ENCODE measurements at places on chromosomes 13 and 19.

- no peak for DNase-seq
These were observed 26.7 kb upstream of the TMEM255B start for GRCh38 chr13:113732176-113732960.

DNA sequence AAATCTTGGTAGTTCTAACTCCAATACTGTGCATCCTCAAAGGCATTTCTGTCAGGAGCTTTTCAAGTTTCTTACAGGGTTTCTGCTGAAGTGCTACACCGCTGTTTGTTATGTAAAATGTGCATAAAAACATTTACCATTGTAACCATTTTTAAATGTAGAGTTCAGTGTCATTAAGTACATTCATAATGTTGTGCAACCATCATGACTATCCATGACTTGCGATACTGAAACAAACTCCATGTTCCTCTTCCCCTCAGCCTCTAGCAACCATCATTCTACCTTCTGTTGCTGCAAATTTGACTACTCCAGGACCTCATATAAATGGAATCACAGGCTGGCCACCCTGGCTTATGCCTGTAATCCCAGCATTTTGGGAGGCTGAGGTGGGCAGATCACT lies 14.4 kb upstream of the SLC25A42 start:
- no peak for DNase-seq

DNA sequence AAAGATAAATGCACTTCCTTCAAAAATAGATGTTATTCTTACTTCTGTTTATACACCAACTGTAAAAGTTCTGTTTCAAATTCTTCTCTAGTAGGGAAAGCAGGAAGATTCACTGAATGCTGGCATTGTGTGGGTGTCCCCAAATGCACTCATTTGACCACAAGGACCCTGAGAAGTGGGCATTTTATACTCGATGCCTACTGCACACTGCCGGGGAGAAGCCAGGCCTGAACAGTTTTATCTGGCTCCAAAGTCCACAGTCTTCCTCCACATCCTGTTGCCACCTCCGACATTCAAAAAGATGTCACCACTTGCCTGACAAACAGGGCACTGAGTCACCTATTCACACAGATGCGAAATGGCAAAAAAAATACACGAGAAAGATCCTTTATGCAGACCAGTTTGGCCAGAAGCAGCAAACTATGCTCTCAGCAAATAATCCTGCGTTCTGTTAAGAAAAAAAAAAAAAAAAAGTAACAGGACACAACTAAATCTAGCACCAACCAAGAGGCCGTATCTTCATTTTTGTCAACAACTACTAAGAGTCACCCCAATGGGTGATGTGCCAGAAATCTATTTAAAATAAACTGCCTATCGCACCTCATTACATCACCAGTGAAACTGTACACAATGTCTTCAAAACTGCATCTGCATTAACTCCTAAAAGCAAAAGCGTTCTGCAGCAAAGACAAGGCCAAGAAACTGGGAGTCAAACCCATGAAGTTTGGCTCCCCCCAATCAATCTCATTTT lies 6.2 kb downstream of the ZC3H4 start:
- no peak for DNase-seq

DNA sequence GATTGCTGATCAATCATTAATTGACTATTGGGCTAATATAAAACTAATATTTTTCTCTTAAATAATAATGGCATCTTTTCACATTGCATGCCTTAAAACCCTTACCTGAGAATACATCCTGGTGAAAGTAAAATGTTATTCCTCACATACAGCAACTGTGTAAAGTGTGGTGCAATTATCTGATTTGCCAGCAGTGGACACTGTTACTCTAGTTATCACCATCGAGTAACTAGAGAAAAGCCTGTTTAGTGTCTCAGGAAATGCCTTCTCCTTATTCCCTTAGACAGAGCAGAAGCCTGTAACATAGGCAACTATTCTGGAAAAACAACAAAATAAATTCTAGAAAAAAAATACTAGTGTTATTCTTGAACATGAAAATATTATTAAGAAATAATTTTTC lies 459.8 kb downstream of the FGF14 start:
- DNase-seq = peak; percentile 62

- no peak for DNase-seq
These were observed at the start of gene CYP2B6 for GRCh38 chr19:40990972-40991381. Gene CYP2B6, plus strand, starts transcription at chr19:40991282. Its CDS starts 24 bp downstream, at chr19:40991306.

DNA sequence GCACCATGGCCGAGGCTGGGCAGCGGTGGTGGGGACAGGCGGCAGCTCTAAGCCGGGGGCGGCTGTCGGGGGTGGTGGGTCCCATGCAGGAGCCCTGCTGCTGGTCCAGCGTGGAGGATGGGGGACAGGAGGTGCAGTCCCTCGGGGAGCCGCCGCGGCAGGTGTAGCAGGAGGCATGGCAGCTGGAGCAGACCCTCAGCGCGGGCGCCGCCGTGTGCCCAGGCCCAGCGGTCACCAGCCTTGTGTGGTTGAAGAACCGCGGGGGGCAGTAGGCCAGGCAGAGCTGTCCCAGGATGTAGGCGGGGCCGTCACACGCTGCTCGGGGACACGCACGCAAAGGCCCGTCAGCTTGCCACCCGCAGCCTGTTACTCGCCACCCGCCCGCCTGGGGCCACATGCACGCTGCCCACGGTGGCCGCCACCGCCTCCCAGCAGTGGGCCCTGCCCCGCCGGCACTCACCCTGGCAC lies 2.9 kb upstream of the C19orf25 start:
- DNase-seq = no peak

DNA sequence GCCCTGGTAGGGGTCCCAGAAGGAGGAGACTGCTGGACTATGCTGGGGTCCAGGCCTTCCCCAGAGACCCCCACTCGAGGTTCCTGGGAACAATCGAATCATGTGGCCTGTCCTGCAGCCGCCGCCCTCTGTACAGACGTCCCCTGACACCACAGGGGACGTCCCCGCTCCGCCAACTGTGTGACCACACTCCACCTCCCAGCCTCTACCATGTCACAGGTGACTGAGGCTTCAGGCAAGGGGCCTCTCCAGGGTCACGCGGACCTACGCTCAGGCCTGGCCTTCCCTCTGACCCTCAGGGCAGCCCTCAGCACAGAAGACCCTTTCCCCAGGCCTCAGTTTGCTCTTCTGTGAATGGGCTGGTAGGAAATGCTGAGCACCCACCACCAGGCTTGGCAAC lies 13.1 kb upstream of the TMEM161A start:
- DNase-seq = no peak

DNA sequence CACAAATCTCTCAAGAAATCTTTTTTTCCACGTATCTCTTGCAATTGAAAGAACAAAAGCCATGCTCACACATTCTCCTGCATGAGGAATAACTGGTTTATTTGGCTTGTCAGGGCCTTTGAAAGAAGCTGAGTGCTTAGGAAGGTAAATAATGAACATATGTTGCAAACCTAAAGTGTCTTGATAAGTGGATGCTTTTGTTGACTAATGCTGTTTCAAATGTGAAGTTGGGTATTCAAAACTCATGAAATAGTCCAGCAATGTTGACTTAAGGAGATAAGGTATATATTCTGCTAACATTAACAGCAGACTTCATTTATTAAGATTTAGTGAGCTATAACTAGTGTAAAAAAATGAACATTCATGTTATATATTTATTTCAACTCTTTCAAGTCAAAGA lies 1792.7 kb upstream of the MIR17HG start:
- DNase-seq = no peak

DNA sequence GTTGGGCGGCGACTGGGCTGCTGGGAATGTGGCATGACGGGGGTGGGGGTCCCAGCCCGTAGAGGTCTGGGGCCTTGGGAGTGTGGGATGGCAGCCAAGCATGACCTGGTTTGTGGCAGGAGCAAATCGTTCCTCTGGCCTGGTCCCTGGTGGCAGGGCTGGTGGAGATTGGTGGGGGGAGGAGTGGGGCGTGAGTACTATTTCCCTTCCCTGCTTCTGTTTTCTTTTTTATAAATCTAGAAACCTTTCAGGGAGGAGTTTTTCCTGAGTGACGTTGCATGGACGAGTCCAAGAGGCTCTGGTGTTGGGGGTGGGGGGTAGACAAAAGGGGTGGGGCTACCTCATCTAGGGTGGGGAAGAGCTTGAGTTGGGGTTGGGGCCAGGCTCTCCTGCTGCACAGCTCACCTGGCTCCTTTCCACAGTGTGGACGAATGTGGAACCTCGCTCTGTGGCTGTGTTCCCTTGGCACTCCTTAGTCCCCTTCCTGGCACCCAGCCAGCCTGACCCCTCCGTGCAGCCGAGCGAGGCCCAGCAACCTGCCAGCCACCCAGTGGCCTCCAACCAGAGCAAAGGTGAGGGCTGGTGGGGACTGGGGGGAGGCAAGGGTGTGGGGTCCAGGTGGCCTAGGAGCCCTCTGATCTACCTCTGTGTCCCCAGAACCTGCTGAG lies 15.4 kb upstream of the PRR19 start:
- no peak for DNase-seq

GRCh38 chr19:29476528-29476927 lies 49.3 kb upstream of the VSTM2B start:
- no peak for DNase-seq

DNA sequence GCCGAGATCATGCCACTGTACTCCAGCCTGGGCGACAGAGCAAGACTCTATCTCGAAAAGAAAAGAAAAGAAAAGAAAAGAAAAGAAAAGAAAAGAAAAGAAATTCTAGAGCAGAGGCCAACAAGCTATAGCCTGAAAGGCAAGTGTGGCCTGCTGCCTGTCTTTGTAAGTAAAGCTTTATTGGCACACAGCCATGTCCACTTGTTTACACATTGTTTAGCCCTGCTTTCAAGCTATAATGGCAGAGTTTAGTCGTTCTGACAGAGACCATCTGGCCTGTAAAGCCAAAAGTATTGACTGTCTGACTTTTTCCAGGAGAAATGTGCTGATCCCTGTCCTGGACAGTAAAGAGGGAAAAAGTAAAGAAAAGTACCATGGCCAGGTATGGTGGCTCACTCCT lies 18.3 kb downstream of the NWD1 start:
- DNase-seq = peak; percentile 43

DNA sequence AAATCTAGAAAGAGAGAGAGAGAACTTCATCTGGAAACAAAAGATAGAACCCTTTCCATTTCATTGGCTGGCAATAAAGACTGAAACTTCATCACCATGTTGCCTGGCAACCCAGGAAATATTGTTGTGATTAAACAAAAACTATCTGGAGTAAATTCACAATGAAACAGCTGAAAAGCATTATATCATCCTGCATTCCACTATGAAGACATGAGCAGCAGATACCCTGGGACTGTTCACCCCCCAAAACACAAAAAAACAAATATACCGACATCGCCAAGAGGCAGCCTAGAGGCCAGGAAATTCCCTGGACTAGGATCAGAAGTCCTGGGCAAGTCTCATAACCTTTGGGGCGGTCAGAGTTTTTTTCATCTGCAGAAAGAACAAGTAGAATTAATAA lies 158.3 kb downstream of the FOXO1 start:
- DNase-seq = peak; percentile 13

GRCh38 chr19:53388904-53389303 lies 6.0 kb upstream of the ZNF765 start:
- DNase-seq = no peak

- DNase-seq = no peak
These were observed 9.0 kb downstream of the RHPN2 start for GRCh38 chr19:33055718-33056117.

- no peak for DNase-seq
These were observed 22.6 kb upstream of the CDC16 start for GRCh38 chr13:114212158-114212495.

DNA sequence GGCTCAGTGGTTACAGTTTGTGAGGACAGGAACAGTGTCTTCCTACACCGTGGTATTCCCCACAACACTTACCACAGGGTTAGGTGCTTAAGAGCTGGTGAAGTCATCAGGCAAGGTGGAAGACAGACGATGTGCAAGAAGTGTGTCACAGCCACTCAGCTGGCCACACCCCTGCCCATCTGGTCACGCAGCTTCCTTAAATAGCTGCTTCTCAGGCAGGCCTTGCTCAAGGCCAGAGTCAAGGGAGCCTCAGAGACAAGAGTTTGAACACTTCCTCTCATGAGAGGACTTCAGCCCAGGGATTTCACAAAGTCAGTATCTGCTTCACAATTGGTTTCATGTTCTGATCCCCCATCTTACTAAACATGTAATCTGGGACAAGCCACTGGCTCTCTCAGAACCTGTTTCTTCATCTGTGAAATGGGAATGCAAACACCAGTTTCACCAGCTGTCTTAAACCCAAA lies 80.3 kb upstream of the FRY start:
- no peak for DNase-seq

- DNase-seq = no peak
These were observed 63.5 kb upstream of the MYCBP2 start for GRCh38 chr13:77390391-77390790.

GRCh38 chr13:110592665-110593064 lies 22.7 kb upstream of the NAXD start:
- DNase-seq = no peak

- no peak for DNase-seq
These were observed 81.8 kb upstream of the SIAH3 start for GRCh38 chr13:45933203-45933908.

GRCh38 chr13:32659736-32660135 lies 73.5 kb downstream of the PDS5B start:
- DNase-seq = no peak

GRCh38 chr13:92164822-92165221 lies 766.4 kb downstream of the GPC5 start:
- no peak for DNase-seq

- no peak for DNase-seq
These were observed 49.4 kb downstream of the ZNF91 start for GRCh38 chr19:23345838-23346237.

DNA sequence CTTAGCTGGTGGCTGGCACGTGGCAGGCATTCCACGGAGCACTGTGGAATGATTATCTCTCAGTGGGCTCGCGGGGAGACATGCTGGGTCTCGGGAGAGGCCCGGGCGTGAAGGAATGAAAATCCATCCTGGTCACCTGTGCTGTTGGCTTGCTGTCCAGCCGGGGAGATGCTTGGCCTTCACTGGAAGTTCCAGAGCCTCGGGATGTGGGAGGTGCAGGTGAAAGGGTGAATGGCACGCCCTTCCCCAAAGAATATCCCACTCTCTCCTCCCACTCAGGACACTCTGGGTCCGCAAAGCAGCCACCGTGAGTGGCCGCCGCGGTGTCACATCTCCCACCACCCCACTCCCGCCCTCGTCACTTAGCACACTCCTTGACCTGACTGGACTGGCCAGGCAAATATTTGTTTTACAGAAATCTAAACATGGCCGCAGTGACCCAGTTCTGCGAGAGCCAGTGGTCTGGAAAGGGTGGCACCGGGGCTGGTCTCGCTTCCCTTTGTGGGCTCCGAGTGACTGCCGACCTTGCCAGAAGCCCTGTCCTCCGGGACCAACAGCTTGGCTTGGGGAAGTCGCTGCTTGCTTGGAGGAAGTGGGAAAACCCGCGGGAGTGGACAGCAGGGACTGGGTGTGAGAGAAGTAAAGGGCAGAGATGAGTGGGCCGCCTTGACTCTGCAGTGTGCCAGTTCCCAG lies 8.0 kb downstream of the DPP9 start:
- DNase-seq = no peak

DNA sequence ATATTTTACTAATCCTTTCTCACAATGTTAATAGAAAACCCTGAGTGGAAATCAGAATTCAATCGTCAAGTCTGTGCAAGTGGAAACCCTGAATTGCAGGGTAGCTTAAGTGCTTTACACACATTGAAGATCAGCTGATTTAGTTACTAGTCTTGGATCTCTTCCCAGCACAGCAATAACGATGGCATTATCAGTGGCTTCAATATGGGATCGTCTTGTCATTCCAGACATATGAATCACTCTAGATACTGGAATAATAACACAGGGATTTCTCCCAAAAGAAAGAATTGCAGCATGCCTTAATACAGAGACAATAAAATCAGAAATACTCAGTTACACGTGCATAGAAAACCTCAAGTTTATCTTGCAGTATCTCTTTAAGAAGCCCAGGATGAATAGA lies 12.6 kb upstream of the METTL21C start:
- DNase-seq = no peak

GRCh38 chr19:3671680-3672574 lies 28.3 kb downstream of the PIP5K1C start:
- no peak for DNase-seq
